ENCODE measurements at places on chromosomes 4 and X.

DNA sequence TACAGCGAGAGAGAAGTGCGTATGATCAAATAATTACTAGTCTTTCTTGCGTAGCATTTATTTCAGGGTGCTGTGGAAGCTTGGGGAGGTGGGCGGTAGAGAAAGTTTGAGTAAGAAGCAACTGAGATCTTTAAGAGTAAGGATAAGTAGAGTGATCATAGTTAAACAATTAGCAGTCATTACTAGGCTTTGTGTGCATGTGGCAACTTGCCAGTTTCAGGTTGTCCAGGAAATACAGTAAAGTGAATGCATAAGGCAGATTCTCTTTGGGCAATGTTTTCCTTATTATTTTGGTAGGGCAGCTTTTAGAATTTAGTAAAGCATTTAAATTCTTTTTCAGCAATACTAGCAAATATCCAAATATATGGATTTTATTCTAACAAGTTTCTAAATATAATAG, 57.0 kb downstream of the HPGDS start:
- DNase-seq = no peak

- DNase-seq = no peak
Measured at GRCh38 chr4:188826393-188826792, 687.2 kb downstream of the TRIML1 start.

DNA sequence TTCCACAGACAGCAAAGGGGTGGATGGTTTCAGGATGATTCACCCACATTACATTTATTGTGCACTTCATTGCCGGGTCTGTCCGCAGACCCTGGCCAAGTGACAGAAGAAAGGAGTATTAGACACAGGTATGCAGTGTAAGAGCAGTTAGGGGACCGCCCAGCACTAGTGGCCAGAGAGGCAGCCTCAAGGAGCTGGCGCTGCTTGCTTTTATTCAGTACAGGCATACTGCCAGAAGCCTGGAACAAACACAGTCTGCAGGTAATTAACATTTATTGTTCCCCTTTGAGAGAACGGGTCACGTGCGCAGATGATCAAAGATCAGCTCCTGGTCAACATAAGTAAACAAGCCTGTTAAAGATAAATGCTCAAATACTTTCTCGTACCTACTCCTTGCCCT, 1639.0 kb upstream of the IGFBP7 start:
- DNase-seq = no peak

DNA sequence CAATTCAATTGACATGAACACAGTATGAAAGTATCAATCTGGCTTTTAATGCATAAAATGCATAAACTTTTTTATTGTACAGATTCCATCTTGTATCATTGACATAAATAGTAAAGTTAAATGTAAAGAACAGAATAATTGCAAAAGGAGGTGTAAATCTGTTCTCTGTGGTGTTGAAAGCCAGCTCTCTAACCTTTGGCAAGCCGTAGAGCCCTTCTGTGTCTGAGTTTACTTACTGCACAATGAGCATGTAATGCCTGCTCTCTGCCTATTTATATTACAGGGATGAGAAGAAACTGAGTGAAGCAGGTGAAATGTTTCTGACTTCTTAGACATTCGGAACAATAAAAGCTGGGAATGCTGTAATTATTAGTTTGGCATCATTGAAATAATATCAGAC, 389.3 kb upstream of the EPHA5 start:
- no peak for DNase-seq

- no peak for DNase-seq
Measured at GRCh38 chr4:164997324-164997723, 19.9 kb upstream of the TRIM61 start.

GRCh38 chr4:56052481-56052880, 103.7 kb downstream of the CEP135 start:
- DNase-seq = no peak

DNA sequence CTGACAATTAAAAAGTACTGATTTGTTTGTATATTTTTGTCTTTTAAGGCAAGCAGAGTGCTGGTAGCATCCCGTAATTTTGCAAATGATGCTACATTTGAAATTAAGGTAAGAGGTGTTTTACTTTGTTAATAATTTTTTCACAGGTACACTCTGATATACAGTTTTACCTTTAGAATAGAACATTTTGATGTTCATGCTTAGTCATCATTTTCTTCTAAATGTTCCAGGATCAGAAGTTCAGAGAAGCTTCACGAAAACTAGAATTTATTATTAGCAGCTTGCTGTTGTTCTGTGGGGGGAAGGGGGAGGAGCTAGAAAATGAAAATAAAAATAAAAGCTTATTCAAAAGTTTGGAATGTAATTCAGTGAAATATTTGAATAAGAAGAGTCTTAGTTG, 5.5 kb downstream of the PDHA1 start:
- DNase-seq = no peak

- no peak for DNase-seq
Measured at GRCh38 chrX:13835825-13836224, 18.9 kb upstream of the GPM6B start.

DNA sequence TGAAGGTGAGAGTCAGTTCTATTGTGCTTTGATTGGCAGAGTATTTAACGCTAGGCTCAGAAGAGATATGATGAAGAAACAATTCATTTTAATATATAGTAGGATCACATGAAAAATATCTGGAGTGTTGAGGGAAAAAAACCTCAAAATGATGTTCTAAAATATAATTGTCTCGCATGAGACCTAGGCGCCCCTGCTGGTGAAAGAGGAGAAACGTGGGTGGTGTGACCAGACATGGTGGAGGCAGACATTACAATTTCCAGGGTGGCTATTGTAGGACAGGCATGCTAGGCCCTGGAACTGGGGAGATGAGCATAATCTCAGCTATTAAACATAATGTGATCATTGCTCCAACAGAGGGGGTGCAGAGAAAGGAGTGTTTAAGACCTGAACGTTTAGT, 210.0 kb downstream of the HS3ST1 start:
- no peak for DNase-seq

DNA sequence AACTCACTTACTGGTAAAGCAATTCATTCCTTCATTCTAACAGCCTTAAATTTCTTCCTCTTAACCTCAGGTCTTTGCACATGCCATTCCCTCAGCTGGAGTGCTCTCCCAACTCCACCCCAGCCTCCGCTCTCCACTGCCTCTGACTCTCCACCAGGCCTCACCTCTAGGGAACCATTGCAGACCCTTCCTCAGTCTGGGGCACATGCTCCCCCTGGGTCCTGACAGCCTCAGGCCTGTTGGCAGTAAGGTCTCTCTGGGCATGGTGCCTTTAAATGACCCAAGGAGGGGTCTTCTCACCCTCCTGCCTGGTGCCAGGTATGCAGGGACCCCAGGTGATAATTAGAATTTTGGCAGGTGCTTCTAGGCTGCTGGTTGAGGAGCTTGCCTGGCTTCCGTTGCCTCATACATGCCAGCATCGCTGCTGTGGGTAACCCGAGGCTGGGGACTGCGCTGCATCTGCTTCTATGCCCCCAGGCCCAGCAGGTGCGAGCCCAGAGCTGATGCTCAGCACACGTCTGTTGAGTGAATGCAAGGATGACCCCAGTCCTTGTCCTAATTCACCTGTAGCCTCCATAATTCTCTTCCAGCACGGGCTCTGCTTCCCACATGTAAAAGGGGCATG, 27.5 kb upstream of the GPR78 start:
- DNase-seq = no peak

DNA sequence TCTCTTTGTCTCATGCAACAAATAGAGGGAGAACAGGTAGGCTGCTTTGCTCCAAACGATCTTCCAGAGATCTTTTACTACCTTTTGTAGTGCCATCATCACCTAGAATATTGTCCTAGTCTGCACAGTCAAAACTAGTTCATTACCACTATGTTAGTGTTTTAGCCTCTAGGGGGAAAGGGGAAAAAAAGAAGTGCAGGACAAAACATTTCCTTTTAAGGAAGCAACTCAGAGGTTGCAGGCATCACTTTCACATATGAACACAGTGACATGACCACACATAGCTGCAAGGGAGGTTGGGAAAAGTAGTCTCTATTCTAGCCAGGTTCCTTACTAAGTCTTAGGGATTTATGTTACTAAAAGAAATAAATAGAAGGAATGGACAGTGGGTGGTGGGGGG, 39.3 kb upstream of the RAP2C start:
- no peak for DNase-seq

- DNase-seq = no peak
Measured at GRCh38 chr4:70624226-70624793, 4.2 kb upstream of the ENAM start.

DNA sequence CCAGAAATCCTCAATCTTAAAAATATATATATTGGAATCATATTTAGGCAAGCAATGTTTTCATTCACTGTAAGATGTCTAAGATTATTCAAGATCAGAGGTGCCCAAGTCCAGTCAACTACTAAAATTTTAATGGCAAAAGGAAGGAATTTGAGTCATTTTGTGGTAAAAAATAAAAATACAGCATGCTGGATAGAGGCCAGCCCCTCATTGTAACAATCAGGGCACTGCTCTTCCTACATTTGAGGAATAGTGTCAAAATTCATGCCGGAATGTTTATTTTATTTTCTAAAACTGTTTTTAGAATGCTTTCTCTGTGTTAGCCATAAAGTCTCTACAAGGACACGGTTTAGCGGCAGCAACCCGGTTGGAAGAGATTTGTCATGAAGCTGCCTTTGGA, 49.9 kb upstream of the SRD5A3 start:
- DNase-seq = no peak

DNA sequence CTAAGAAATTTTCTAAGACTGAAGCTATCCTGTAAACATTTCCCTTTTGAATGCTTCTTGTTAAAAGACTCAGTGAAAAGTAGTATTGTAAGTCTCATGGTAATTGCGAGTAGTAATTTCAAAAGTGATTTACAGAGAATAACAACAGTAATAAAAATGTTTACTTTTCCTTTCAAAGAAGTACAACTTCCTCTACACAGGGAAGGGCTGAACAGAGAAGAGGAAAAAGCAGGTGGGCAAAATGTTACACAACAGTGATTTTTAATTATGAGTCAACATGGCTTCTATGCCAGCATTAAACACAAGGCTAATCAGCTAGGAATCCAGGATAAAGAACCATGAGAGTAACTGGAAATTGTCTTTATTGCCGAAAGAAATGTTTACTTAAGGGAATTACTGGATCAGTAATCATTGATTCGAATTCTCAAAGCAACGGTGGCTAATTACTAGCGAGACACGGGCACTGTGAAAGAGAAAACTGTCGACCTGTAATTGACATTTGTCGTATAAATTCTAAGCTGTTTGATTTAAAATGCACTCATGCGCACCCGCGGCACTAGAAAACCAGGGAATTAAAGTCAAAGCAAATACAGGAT, 15.4 kb downstream of the UTP3 start:
- DNase-seq = no peak

DNA sequence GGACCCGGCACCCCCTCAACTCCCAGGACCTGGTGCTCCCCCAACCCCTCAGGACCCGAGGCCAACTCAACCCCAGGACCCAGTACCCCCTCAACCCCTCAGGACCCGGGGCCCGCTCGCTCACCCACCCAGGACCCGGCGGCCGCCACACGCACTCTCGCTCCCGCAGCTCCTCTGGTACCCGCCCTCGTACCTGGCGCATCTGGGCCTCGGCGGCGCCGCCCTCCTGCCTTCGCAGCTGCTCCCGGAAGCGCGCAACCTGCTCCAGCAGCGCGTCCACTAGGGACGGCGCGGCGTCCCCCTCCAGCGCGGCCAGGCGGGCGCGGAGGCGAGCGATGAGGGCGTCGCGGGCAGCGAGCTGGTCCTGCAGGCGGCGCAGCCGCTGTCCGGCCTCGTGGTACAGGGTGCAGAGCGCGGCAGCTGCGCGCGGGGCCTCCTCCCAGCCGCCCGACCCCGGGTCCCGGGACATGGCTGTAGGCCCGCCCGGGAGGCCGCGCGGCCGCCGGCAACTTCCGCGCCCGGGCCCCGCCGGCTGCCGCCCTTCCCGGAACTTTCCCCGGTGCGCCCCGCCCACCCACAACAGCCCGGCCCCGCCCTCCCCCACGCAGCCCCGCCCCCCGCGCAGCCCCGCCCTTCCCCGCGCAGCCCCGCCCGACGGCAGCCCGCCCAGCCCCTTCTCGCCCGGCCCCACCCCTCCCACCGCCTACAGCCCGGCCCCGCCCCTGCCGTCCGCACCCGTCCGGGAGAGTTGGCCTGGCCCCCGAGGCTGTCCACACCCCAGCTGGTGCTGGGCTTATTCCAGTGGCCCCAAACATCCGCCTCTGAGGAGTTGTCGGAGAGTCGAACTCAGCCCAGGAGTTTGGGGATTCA, at the start of gene TNIP2:
Gene TNIP2 (minus strand): TSS at position 516 of the 870 bp plus-strand sequence. CDS start 47 bp downstream, at position 469.
- peak; percentile 78 for DNase-seq

GRCh38 chr4:168839758-168840391, 170.2 kb downstream of the CBR4 start:
- DNase-seq = no peak

- DNase-seq = no peak
Measured at GRCh38 chr4:113071274-113071673, 21.8 kb downstream of the ANK2 start.

- DNase-seq = no peak
Measured at GRCh38 chr4:186957952-186958555, 234.4 kb upstream of the FAT1 start.

DNA sequence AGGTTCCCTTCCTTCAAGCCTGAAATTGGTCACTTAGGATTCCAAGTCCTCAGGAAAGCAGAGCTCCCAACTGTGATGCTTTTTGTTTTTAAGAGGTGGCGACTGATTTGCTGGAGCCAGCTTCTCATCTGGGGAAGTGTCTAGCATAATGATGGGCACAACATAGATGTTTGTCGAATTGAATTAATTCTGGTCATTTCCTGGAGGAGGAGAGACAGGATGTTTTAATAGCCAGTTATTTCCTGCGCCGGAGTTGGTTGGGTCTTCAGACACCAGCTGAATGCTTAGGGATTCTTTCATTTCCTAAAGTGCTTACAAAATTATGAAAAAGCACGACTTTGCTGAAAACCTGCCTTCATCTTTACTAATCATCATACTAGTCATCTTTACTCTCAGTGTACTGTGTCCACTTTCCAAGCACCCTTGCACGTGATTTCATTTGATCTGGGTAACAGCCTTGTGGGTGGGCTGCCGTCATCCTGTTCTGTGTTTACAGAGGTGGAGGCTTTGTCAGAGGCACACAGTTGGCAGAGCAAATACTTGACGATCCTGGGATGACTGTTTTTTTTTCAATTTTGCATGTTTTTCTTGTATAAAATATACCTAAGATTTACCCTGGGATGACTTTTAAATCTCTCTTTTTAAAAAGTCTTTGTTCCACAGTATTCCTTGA, 49.5 kb downstream of the RGS12 start:
- DNase-seq = no peak

DNA sequence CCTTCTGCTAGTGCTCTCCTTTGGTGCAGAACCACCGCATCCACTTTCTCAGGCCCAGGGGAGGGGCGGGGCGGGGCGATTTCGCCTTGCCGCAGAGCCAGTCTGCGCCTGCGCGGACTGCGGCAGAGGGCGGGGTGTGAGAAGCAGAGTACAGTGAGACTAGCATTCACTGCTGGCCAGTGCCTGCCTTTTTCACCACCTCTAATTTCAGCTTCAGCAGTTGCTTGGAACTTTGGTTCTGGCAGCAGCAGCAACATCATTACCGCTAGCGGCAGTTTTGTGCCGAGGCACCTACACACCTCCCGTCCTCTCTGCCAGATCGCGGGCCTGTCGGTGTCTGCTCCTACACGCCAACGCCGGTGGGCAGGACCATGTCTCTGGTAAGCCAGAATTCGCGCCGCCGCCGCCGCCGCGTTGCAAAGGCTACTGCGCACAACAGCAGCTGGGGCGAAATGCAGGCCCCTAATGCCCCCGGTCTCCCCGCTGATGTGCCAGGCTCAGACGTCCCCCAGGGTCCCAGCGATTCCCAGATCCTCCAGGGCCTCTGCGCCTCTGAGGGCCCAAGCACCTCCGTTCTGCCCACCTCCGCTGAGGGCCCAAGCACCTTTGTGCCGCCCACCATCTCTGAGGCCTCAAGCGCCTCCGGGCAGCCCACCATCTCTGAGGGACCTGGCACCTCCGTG, at the start of gene MAGEE1:
Gene MAGEE1 (plus strand): TSS at position 151 of the 683 bp plus-strand sequence. CDS start 221 bp downstream, at position 372.
- peak; percentile 78 for DNase-seq

- DNase-seq = no peak
Measured at GRCh38 chr4:80798082-80798481, 232.4 kb upstream of the BMP3 start.
